ENCODE measurements at places on chromosomes 1 and 21. TPM values are rescaled to one million over a fixed set of nuclear protein-coding genes. Genes with fewer than 3 reads are reported as not detected.

Gene CD101
- 0.08 TPM for total RNA-seq

Gene PDPN
- total RNA-seq = not detected

Gene NCMAP
- total RNA-seq = 0.23 TPM

Gene TDRD10
- not detected for total RNA-seq

Gene HSD3B2
- not detected for total RNA-seq

Data from activated naive CD8-positive, alpha-beta T cell treated with anti-CD3 and anti-CD28 coated beads, Interleukin-2, amount 10 ng/mL, durations not matched to agents 7 days and 5 days (primary cell).